ENCODE measurements at places on chromosomes 7 and 10.

- no peak for DNase-seq
These were observed 14.9 kb downstream of the MINPP1 start for GRCh38 chr10:87519582-87519981.

DNA sequence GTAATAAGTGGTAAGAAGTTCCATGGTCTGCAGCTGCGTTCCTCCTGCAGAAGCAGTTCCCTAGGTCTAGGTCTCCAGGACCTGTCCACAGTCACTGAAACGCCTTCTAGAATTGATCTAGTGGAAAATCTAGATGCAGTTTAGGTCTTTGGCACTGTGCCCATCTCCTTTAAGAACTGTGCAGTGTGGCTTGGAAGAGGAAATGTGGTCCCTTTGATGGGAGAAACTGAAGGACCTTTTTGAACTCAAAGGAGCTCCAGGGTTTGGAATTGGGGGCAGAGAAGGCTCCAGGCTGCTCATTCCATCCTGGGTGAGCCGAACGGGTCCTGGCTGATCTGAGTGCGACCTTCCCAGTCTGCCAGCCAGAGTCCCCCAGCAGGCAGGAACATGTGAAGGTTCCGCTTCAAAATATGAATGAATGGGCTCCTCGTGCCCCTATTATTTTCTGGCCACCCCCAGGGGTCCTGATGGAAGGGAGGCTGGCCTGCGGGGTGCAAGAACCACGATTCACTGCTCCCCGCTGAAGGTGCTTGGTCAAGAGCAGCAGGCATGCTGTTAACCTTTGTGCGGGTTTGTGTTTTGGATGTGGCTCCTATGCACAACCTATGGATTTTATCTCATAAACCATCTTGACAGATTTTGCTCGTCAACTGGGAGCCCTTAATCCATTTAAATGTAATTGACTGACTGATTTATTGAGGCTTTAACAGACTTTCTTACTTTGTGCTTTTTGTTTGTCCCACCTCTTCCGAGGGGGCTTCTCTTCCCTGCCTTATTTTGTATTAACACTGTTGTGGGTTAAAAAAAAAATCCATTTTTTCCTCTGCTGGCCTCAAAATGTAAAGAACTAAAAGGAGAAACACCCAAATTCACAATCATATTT is 36.7 kb downstream of the ZNF467 start:
- no peak for DNase-seq

DNA sequence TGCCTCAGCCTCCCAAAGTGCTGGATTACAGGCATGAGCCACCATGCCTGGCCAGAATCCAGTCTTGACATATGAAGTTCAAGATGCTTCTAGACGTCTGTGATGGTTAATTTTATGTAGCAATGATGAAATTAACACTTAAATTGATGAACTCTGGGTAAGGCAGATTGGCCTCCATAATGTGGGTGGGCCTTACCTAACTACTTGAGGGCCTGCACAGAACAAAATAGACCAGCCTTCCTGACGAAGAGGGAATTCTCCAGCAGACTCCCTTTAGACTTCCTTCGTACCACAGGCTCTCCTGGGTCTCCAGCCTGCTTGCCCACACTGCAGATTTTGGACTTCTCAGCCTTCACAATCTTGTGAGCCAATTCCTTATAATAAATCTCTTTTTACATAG is 4.7 kb downstream of the CDNF start:
- no peak for DNase-seq

DNA sequence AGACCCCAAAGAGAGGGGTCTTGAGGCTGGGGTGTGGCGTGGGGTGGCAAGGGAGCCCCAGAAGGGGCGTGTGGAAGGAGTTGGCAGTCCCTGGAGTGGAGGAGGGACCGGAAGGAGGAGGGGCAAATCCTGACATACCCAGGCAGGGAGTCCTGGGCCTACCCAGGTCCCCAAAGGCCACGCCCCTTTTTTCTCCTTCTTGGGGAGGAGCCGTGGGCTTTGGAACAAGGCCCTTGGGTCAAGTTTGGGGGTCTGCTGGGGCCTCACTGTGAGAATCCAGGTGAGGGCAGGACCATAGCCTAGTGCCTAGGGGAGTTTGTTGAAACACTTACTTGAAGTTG is 1.2 kb upstream of the SMARCD3 start:
- DNase-seq: no peak

DNA sequence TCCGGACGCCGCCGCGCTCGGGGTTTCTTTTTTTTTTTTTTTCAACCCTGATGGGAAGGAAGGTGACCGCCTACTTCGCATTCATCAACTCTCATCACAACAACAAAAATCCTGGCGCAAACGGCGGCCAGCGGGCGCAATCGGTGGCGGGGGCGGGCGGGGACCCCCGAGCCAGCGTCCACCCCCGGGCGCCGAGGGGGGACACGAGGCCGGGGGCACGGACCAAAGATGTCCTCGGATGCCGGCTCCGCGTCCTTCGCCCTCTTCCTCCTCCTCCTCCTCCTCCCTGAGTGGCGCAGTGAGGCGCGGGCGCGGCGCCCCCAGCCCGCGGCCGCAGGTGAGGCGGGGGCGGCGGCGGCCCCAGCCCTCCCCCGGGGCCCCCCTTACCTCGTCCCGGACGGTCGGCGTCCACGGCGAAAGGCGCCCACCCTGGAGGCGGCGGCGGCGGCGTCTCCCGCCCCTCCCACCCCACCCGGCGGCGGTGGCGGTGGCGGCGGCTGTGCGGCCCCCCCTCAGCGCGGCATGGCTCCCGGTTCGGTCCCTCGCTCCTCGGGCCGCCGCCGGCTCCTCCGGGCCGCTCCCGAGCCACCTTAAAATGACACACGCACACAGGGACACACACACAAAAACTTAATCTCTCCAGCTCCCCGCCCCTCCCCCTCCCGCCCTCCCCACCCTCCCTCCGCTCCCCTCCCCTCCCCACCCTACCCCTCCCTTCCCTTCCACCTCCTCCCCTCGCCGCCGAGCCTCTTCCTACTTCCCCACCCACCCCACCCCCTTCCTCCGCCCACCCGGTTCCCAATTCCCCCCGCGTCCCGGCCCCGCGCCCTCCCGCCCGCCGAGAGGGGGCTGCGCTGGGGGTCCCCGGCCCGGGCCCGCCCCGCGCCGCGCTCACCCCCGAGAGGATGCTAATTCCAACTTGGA is at the start of gene CTBP2:
Gene CTBP2, minus strand, starts transcription at position 632 of the 924 bp plus-strand sequence.
- no peak for DNase-seq

- DNase-seq: peak; percentile 100
These were observed 10.3 kb upstream of the STK17A start for GRCh38 chr7:43572516-43573049.

GRCh38 chr7:72317341-72317740 is 94.8 kb downstream of the CALN1 start:
- no peak for DNase-seq

GRCh38 chr10:15735763-15736162 is 16.0 kb upstream of the ITGA8 start:
- DNase-seq: no peak

- DNase-seq: no peak
These were observed 21.7 kb downstream of the HIBADH start for GRCh38 chr7:27640884-27641574.

DNA sequence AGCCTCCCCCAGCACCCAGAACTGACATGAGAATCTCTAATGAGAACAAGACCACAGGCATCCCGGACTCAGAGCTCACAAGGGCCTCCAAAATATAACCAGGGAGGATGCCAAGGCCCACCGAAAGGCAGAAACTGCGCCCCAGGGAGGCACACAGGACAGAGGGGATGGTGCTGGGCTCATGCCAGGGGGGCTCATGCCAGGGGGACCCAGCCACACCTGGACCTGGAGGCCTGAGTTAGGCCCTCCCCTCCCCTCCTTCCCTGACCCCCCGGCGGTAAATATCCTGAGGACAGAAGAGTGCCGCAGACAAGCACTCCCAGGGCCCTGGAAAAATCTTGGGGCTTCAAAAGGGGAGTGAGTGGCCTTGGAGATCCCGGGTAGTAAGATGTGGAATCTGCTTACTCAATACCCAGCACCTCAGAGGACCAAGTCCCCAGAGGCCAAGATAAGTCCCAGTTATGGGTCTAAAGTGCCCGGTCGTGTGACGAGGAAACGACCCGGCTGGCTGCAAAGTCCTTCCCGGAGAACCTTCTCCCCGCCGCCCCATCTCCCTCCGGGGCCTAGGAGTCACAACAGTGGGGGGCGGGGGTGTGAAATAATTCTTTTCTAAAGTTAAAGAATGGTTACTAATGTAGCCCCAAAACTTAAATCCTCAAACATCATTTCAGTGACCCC is 11.9 kb downstream of the PDGFA start:
- DNase-seq: no peak

- no peak for DNase-seq
These were observed 73.2 kb downstream of the FAM241B start for GRCh38 chr10:69703256-69703655.

DNA sequence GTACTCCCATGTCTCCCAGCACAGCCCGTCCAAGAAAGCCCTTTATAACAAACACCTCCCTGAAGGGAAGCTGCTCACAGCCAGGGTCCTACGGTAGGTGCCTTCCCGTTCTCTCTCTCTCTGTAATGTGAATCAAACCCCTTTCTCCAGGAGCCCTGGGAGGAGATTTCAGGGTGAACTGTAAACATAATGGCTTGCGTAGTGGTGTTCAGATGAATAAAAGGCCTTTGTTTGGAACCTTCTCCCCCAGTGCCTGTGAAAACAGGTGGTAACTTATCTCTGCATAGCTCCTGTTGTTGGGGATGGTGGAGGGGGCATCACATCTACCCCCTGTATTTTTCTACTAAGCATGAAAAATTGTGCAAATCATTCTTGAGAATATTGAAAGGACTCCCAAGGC is 12.4 kb downstream of the CALHM2 start:
- DNase-seq: no peak

GRCh38 chr7:150957133-150958020 is 20.7 kb downstream of the KCNH2 start:
- no peak for DNase-seq

- no peak for DNase-seq
These were observed 56.4 kb upstream of the ANKRD1 start for GRCh38 chr10:90977162-90977854.

DNA sequence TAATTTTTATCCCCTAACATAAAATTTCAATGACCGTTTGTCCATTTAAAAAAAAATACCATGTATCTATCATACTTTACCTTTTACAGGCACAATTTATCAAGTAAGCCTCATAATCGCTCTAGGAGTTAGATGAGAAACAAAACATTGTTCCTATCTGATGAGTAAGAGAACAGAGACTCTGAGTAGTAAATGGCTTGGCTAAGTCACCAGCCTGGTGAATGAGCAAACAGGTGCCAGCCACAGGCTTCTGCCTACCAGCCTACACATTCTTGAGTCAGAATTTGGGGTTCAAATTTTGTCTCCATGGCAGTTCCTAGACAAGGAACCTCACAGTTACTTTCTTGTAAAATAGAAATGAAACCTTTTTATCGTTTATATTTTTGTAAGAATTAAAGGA is 235.4 kb downstream of the HGF start:
- DNase-seq: no peak

GRCh38 chr10:8138471-8138870 is 84.0 kb downstream of the GATA3 start:
- DNase-seq: no peak

GRCh38 chr7:518630-519483 is 789 bp downstream of the PDGFA start:
- DNase-seq: no peak

DNA sequence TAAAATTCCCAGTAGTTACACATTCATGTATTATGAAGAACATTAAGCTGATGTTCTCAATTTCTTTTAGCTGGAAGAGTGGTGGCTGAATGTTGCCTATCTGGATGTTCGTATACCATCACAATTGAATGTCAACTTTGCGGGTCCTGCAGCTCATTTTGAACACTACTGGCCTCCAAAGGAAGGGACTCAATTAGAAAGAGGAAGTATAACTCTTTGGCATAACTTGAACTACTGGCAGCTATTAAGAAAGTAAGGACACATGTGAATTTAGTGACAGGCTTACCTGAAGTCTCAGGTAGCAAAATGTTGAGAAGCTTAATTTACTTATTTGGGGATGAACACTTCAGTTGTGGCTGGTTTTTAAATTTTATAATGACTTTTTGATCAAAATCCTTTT is 15.9 kb downstream of the CROT start:
- no peak for DNase-seq

GRCh38 chr7:139771001-139771956 is 6.5 kb downstream of the HIPK2 start:
- DNase-seq: peak; percentile 84

DNA sequence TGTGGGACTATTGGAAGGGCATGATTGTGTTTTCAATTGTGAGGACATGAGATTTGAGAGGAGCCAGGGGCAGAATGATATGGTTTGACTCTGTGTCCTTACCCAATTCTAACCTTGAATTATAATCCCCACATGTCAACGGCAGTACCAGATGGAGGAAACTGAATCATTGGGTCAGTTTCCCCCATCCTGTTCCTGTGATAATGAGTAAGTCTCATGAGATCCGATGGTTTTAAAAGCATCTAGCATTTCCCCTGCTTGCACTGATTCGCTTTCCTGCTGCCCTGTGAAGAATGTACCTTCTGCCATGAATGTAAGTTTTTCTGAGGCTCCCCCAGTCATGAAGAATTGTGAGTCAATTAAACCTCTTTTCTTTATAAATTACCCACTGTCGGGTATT is 1367.1 kb downstream of the XPNPEP1 start:
- DNase-seq: no peak

- DNase-seq: no peak
These were observed 53.6 kb downstream of the INSIG1 start for GRCh38 chr7:155351120-155351870.

DNA sequence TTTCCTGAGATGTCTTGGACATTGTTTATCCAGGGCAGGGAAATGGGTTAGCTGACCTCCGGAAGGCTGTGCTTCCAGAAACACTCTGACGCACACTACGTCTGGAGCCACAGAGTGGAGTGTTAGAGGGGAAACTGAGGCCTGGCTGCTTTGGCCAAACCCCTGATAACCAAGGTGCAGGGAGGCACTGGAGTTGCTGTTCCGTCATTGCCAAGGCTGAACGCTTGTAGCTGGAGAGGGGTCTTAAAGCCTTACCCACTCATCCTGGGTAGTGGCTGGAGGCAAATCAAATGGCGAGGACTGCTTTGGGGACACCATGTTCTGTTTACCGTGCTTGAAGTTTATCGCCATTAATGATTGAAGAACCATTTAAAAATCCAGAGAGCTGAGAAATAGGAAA is 604.1 kb upstream of the FOXK1 start:
- no peak for DNase-seq

DNA sequence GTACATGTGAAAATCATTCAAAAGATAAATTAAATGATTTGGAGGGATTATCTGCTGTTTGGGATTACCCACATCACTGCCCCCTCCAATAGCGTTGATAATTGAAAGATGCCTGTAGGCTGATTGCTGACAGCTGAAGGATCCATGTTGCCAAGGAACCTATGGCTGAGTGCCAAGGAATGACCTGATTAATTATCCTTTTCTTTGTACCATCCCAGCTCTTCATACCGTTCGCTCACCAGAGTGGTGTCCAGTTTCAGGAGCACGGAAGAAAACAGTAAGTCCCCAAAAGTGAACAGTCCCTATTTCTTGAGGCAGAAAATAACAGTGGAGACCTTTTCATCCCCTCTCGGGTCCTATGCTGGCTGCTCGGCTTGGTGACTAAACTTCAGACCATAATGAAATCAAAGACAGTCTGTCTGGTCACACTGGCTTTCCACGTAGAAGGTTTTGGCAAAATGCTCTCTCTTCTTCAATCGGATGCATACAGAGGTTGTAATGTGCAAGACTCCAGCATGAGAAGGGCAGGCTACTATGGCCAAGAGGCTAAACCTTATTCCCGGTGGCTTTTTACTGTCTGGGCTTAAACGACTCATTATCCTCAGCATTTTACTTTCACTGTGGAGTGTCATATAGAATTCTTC is 108.8 kb downstream of the SPAG6 start:
- no peak for DNase-seq

- DNase-seq: no peak
These were observed 125.5 kb upstream of the PDLIM1 start for GRCh38 chr10:95416270-95416669.
